ENCODE measurements at places on chromosomes 1 and 21. TPM values are rescaled to one million over a fixed set of nuclear protein-coding genes. Genes with fewer than 3 reads are reported as not detected.

Gene CD160
- total RNA-seq, result not detected

Gene POU3F1
- 0.11 TPM for total RNA-seq

Gene KRTAP13-2
- total RNA-seq, result not detected

Gene CATSPERE
- 0.69 TPM for total RNA-seq

Gene RGS8
- total RNA-seq, result 0.08 TPM

Gene C1orf87
- not detected for total RNA-seq

Gene MAP10
- 1.2 TPM for total RNA-seq

Gene FAM163A
- not detected for total RNA-seq

Gene MYCL
- total RNA-seq, result not detected

Gene BARHL2
- not detected for total RNA-seq

Gene DDAH1
- total RNA-seq, result 0.74 TPM

Gene CA6
- 0.78 TPM for total RNA-seq

Gene CELF3
- not detected for total RNA-seq

Gene OR2T11
- total RNA-seq, result not detected

Gene RHD
- total RNA-seq, result 0.11 TPM

Gene IPP
- 10.0 TPM for total RNA-seq

Gene DHX9
- 136 TPM for total RNA-seq

Gene ZNF593OS
- not detected for total RNA-seq

Gene ZBTB8A
- total RNA-seq, result 0.26 TPM

Gene ADCY10
- total RNA-seq, result 0.98 TPM

Gene C1QC
- not detected for total RNA-seq

Gene SHISA4
- total RNA-seq, result 0.69 TPM

Gene LCE1A
- not detected for total RNA-seq

Gene VWA5B1
- total RNA-seq, result 0.05 TPM

Gene ACTN2
- total RNA-seq, result 0.19 TPM

Gene CELA2B
- total RNA-seq, result not detected

Gene ENAH
- 0.08 TPM for total RNA-seq

Gene OVAAL
- not detected for total RNA-seq

Gene PACC1
- total RNA-seq, result 5.3 TPM

Gene UTS2
- total RNA-seq, result not detected
